ENCODE measurements at places on chromosomes 12 and 14.

GRCh38 chr12:80936353-80936641 is 1.4 kb downstream of the LIN7A start:
- DNase-seq, result no peak

- no peak for DNase-seq
Measured at GRCh38 chr14:50635141-50635540, 33.0 kb downstream of the SAV1 start.

- no peak for DNase-seq
Measured at GRCh38 chr12:2380946-2381345, 328.2 kb downstream of the CACNA1C start.

GRCh38 chr14:101821528-101821927 is 60.0 kb downstream of the PPP2R5C start:
- DNase-seq, result no peak

DNA sequence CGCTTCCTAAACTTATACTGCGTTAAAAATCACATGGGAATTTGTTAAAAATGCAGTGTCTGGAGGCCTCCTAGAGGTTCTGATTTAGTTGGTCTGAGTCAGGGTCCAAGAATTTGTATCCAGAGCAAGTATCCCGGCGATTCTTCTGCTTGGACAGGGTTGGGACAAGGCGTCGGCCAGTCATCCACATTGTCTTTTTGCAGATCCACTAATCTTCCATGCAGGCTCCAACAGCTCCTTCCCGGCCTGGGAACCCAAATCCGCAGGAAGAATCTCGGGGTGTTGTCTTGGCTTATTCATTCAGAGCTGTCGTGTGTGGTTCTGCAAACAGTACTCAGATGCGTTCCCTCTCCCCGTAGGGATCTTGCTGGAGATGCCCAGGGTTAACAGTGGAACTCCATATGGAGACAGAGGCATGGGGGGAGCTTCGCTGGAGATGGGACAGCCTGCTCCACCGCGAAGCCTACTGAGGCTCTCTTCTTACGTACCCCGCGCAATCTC is 25.3 kb downstream of the GPRC5D start:
- no peak for DNase-seq

DNA sequence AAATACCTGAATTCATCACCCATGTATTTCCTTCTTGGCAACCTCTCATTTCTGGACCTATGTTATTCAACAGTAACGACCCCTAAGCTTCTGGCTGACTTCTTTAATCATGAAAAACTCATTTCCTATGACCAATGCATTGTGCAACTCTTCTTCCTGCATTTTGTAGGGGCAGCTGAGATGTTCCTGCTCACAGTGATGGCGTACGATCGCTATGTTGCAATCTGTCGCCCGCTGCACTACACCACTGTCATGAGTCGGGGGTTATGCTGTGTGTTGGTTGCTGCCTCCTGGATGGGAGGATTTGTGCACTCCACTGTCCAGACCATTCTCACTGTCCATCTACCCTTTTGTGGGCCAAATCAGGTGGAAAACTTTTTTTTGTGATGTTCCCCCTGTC is 356 bp downstream of the OR4Q2 start:
- DNase-seq, result no peak

DNA sequence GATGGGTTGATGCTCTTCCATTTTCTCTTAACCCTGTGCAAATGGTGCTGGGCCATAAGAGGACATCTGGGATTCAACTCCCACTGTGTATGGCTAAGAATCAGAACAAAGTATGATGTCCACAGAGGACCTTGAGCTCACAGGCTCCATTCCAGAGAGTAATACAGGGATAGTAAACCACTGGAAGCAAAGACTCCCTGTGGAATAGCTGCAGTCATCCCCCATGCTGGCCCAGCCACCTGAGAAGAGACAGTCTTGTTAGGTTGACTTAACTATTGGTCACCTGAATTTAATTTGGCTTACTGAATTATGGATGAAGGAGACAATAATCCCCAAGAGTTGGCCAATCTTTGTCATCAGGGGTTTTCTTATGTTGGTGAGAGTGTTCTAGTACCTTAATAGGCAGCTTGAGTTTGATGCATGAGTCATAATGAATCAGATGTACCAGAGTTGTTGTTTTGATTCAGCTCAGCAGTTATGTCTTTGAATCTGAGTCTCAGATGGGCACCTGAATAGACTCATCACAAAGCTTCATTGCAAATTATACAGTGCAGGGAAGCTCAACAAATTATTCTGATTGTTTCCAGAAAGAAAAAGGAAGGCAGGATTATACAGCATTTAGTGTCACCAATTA is 122.7 kb downstream of the SSPN start:
- DNase-seq, result no peak

DNA sequence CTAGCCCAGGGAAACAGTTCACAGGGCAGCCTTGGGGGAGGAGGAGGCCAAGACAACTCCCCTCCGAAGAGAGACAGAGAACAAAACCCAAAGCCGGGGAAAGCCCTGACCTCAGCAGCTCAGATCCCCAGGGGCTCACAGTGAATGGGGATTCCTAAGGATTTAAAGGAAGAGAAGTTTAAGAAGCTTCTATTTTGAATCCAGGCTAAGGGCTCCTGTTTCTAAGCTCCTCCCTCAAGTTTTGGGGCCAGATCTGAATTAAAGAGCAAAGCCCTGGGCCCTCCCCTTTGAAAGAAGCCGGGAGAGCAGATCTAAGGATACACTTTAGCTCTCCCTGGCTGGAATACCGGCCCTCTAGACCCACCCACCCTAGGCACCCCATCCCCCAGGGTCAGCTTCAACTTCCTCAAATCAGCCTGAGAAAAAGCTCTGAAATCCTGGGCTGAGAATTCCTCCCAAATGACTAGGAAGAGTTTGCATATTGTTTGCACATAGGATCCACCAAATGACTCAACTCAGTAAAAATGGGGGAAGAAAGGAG is 3.9 kb downstream of the KDM2B start:
- DNase-seq, result no peak

- DNase-seq, result no peak
Measured at GRCh38 chr12:11798006-11798708, 148.7 kb downstream of the ETV6 start.

DNA sequence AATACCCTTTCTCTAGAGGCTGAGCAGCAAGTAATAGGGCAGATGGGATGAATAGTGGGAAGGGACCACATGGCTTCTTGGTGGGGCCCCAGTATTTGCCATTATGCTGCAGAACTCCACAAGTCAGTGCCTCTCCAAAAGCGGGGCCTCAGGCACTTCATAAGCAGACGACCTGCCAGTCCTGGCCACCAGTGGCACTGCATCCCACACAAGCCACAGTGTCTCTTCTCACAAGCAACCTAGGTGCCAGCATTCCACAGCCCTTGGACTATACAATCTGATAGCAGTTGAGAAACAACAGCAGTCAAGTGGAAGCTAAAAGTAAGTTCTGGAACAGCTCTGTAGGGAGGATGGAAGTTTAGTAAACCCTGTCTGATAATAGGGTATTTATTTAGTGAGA is 4.2 kb upstream of the SLC8A3 start:
- DNase-seq, result no peak

DNA sequence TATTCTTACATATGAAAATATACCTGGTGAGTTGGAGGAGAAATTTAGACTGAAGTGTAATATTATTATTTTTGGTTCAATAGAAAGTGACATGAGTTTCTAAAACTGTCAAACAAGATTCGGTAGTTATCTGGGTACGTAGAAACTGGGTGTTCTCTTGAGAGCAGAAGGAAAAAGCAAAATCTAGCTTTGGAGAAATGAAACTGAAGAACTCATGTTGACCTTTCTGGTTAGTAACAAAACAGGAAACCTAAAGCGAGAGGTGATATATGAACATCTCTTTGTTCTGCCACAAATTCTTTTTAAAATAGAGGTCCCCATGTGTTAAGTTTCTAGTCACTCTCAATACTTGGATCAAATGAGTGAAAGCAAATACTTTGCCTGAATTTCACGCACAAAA is 401.7 kb downstream of the TRHDE start:
- DNase-seq, result no peak

Measured in GM18507 (cell line).